ENCODE measurements at places on chromosomes 6 and 20.

DNA sequence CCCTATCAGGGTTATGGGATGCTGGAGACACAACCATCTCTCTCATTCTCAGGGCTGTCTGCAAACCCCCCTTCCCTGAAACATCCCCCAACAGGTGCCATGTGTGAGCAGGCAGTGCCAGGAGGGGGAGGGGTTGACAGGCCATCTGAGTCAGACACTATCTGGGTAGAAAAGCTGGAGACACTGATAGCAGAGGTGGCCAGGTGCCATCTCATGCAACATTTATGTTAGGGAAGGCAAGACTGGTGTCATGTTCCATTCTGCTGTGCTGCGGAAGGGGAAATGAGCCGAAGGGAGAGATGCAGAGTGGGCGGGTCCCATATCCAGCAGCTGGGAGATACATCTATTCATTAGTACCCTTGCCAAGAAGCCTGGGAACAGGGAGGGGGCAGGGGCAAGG, 3.5 kb downstream of the LHFPL5 start:
- no peak for DNase-seq

DNA sequence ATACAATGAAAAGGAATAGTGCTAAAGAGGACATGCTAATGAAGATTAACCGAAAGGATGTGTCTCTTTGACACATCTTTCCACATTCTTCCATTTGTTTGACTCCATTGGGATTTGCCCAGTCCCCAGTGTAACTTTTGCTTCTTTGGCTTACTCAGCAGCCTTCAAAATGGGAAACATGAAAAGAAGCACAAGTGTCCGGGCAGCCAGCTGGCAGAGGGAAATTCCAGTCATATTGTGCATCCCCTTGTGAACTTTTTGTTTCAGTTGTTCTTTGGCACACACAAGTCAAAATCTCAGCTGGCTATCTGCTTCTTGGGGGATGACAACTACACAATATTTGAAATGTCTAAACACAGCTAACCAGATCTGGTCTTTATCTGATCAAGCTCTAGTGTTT, 157.4 kb downstream of the OGFRL1 start:
- DNase-seq: no peak

- DNase-seq: no peak
Measured at GRCh38 chr20:3704087-3704486, 8.3 kb downstream of the SIGLEC1 start.

GRCh38 chr6:38755207-38755606, 40.1 kb downstream of the DNAH8 start:
- peak; percentile 87 for DNase-seq

DNA sequence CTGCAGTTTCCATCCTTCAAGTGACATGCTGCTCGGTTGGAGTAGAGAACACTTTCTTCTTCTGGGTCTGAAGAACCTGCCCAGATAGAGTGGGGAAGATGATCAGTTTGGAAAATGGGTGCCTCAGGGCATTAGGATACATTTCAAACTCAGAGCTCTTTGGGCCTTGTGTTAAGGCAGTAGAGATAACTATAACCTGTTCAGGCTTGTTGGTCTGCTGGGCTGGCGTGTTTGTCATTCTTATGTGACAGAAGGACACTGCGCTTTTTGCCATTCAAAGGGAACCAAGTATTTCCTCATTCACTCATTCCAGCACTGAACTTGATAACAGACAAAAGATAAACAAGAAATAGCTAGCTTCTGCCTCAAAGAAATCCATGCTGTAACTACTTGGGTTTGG, 3.8 kb downstream of the TOMM34 start:
- DNase-seq: no peak

GRCh38 chr6:68967549-68968300, 332.6 kb downstream of the ADGRB3 start:
- no peak for DNase-seq

GRCh38 chr20:2952766-2953165, 79.5 kb downstream of the PTPRA start:
- no peak for DNase-seq

GRCh38 chr6:105227295-105227767, 47.5 kb upstream of the POPDC3 start:
- DNase-seq: no peak

DNA sequence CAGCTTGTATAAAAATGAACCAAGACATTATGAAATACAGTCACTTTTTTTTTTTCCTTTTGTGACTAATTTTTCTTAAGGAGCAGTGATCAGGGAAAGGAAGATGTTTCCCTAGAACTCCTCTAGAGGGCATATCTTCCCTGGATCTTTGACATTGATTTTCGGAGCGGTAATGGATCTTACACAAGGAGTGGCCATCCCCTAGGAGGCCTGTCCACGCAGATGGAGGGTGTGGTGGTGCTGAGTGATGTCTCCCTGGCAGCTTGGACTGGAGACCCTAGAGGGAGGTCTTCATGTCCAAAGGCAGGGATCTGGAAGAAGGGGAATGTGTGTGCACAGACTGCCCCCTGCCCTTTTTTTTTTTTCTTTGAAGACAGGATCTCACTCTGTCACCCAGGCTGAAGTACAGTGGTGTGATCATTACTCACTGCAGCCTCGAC, 7.0 kb upstream of the KIFC1 start:
- no peak for DNase-seq

All from epithelial cell of prostate (primary cell).